HS-27A (cell line): ENCODE measurements at places on chromosomes 6 and 20.

- DNase-seq: no peak
Measured at GRCh38 chr6:153167907-153168306, 36.8 kb upstream of the RGS17 start.

DNA sequence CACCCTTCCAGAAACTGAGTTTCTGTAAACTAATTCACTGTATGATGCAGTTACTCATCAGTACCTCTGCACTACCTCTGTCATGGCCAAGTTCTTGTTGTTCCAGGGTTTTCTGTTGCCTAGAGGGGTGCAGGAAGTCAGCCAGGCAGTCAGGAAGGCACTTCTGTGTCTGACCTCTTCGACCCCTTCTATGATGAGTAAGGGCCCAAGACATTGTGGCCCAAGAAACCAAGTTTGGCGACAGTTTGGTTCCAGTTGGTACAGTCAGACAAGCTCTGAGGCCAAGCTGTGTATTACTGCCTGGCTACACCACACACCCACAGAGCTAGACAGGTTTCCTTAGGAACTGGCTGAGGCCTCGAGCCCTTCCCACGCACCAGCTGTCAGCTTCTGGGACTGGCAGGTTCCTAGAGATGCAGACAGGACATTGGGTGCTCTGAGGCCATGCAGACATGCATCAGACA, 41.2 kb downstream of the TRAF3IP2 start:
- no peak for DNase-seq

GRCh38 chr6:146886587-146887446, 288.0 kb downstream of the ADGB start:
- DNase-seq: no peak

DNA sequence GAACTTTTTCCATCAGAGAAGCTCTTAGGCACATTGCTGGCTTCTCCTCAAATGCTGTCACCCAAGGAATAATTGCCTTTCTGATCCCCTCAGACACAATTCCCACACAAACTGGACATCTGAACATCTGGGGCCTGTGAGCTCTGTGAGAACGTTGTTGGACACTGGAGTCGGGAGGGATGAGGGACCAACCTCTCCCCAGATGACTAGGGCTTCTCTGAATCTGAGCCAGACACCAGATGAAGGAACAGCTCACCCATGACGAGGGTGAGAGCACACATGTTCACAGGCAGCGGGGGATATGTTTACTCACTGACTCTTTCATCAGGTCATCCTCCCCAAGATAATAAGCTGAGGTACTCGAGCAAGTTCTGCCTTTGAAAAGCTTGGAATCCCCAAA, 283.9 kb upstream of the SUPT3H start:
- no peak for DNase-seq

DNA sequence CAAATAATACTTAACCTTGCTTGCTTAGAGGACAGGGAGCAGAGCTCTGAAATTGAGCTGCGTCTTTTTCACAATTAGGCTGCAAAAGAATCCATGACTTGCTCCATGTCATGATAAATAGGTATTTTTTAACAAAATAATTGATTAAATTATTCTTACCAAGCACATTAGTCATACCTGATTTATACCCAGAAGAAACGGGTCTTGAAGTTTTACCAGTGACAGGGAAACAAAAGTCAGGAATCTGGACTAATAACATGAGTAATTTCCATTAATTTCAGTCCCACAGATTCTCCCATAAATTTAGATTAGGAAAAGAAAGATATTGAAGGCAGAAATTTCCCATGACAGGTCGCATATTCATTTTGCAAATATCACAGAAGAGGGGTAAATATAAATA, 85.0 kb upstream of the BMP5 start:
- no peak for DNase-seq

DNA sequence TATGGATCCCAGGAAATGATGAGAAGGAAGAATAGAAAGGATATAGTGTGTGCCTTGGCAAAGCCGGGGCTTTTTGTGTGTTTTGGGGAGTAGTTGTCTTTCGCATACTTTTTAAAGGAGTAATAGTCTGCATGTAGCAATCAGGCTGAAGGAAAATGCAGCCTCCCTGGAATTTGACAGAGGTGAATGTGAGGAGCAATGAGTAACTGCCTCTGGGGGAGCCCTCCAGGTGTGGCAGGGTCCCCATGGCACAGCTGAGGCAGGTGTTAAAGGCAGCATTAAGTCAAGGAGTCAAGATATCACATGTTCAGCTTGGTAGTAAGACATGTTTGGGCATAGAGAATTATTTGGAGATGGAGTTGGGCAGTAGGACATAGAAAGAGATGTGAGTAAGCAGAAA, 203.1 kb downstream of the C6orf118 start:
- DNase-seq: no peak

GRCh38 chr6:109687271-109687761, 3.7 kb downstream of the AK9 start:
- DNase-seq: peak; percentile 90

DNA sequence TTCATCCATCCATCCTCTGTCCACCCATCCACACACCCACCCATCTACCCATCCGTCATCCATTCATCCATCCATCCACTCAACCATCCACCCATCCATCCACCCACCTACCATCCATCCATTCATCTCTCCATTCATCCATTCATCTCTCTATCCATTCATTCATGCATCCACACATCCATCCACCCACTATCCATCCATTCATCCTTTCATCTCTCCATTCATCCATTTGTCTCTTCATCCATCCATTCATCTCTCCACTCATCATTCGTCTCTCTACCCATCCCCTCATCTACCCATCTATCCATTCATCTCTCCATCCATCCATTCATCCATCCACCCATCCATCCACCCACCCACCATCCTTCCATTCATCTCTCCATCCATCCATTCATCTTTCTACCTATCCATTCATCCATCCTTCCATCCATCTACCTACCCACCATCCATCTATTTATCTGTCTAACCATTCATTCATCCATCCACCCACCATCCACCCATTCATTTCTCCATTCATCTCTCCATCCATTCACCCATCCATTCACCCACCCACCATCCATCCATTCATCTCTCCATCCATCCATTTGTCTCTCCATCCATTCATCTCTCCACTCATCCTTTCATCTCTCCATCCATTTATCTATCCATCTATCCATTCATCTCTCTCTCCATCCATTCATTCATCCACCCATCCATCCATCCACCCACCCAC, 275.4 kb downstream of the TAF4 start:
- no peak for DNase-seq

- DNase-seq: no peak
Measured at GRCh38 chr20:63491078-63491477, 7.8 kb downstream of the EEF1A2 start.

DNA sequence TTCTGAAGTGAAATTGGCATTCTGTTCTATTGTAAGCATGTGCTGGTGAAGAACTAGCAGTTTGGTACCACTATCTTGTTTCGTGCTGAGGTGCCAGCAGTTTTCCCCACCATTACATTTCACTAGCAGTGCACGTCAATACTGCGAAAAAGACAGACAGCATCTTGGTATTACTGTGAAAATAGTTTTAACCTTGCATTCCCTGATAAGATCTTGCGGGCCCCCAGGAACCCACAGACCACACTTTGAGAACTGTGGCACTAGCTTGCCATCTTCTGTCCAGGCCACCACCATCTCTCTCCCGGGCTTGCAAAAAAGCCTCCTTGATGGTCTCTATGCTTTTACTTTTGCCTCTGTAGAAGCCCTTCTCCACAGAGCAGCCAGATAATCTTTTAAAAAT, 185.7 kb downstream of the BACH2 start:
- no peak for DNase-seq

- DNase-seq: no peak
Measured at GRCh38 chr20:54598352-54598751, 123.0 kb downstream of the DOK5 start.

- peak; percentile 27 for DNase-seq
Measured at GRCh38 chr6:156729248-156729647, 47.9 kb upstream of the ARID1B start.

DNA sequence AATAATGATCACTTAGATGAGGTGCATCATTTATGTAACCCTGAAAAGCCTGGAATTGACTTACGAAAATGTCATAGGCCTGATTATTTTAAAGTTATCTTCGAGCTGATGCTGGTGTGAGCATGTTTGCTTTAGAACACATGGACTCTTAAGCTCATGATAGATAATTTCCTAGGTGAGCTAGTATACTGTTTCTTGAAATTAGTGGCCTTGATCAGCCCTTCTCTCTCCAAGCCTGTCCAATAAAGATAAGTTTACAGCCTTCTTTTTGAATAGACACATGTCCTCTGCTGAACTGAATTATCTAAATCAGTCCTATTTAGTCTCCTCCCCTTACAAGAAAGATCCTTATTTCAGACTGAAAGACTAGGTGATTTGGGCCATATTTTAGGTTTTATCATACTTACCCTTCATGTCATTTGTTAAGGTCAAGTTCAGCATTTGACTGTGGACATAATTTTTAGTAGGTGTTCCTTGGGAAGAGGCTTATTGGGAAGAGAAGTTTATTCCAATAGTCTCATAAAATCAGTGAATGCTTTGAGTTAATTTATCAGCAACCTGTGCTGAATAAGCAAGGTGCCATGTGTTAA, 15.3 kb downstream of the FOXO3 start:
- no peak for DNase-seq

GRCh38 chr6:52133324-52133723, 45.9 kb upstream of the PKHD1 start:
- no peak for DNase-seq

DNA sequence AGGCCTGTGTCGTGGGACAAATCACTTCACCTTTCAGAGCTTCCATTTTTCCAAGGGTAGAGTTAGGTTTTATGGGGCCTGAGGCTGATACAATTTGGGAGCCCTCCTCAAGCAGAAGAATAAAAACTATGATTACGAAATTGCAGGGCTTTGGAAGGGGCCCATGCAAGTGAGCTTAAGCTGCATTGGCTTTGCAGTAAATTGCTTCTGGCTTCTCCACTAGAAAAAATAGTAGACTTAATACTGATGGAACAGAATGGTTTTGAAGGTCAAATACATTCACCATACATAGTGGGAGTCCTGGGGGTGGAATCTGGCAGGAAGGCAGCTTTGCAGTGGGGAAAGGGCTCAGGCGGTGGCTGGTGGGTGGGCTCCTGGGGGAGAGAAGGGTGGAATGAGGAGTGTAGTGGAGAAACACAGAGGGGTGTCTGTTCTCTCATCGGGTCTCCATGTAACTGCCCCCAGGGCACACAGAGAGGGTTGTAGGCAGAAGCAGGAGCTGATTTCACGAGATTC, 55.9 kb upstream of the RNF24 start:
- no peak for DNase-seq

DNA sequence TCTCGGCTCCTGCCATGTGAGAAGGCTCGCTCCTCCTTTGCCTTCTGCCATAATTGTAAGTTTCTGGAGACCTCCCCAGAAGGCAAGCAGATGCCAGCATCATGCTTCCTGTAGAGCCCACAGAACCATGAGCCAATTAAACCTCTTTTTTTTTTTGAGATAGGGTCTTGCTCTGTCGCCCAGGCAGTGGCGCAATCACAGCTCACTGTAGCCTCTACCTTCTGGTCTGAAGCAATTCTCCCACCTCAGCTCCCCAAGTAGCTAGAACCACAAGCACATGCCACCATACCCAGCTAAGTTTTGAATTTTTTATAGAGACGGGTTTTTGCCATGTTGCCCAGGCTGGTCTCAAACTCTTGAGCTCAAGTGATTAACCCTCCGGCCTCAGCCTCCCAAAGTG, 28.6 kb downstream of the RING1 start:
- DNase-seq: no peak

DNA sequence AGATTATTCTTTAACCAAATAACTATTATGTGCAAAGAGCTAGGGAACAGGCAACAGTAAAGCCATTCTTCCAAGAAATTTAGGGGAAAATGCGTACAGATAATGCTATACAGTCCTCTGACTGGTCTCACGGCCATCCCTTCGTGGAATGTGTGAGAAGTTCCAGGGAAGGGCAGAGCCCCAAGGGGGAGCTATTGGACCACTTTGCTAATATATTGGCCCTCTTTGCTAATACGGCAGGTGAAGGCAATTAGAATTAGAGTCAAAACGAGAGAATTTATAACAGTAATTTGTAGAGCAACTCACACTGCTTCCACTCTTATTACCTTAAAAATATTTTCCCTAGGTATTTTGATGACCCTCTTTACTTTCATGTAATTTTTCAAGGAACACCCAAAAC, 140.4 kb downstream of the IMPG1 start:
- DNase-seq: peak; percentile 9

GRCh38 chr20:23155141-23155590, 69.0 kb upstream of the CD93 start:
- DNase-seq: no peak

- peak; percentile 95 for DNase-seq
Measured at GRCh38 chr6:26556263-26557070, 18.3 kb downstream of the HMGN4 start.

DNA sequence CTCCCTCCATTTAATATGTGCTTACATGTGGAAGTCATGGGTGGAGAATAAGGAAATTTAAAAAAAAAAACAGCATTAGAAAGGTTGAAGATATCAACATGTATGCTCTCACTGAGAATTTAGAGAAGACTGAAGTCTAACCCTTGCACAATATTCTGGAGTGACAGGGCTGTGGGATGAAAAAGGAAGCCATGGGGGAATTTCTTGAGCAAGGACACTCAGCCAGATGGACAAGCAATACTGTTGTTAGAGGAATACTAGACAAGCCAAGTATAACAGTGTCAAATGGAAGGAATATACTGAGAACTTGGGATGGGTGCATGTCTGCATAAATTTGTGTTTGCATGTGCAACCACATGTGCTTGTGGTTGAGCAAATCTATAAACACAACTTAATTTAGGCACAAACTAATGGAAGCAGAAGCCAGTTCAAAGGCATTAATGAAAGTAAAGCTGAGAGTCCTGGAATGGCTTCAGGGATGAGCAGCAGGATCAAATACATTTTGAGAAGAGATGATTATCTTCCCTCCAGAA, 119.7 kb downstream of the ADGRB3 start:
- DNase-seq: no peak

- DNase-seq: no peak
Measured at GRCh38 chr20:54097236-54097529, 26.8 kb upstream of the BCAS1 start.

DNA sequence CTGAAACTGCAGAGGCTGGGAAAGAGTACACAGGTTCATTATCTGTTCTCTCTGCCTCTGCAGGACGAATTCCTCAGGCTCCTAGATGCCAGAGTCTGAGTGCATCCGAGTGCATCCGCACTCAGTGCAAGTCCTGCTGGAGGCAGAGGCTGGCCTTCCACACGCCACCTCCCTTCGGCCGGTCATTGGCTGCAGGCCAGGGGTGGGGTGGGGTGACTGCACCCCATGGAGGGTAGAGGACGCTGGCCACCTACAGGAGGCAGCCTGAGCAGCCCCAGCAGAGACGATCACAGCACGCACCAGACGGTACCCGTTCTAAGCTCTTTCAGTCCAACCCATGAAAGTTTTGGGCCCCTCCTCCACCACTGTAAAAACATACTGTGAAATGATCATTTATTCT, 11.7 kb downstream of the SFT2D1 start:
- DNase-seq: no peak

DNA sequence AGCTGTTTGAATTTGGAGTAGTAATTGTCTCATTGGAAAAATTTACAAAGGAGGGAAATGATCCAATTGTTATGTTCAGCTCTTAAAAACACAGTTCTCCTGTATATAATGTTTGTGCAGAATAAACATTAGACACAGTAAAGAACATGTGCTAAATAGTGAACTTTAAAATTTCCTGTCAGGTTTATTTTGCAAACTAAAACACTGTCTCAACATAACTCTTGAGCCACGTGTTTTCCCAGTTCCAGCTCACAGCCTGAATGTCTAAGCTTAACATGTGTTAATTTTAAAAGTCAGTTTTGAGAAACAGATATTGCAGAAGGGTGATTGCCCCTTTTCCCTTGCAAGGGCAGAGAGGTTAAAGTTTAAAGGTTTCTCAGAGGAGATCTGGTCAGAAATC, 20.6 kb downstream of the EPHA7 start:
- DNase-seq: no peak
